Vagina (tissue), 2 donors: ENCODE measurements at places on chromosomes 6 and 20. TPM values are rescaled to one million over a fixed set of nuclear protein-coding genes. Genes with fewer than 3 reads are reported as not detected.

IL17F gene
- not detected for total RNA-seq

GRCh38 chr6:80548532-80548931 is 442.1 kb downstream of the BCKDHB start:
- DNase-seq: no peak

ZDHHC14 gene
- total RNA-seq: 15.2 TPM

SYCP2 gene
- 3.2 TPM for total RNA-seq

GRCh38 chr20:18287546-18287914 is 797 bp upstream of the ZNF133 start:
- no peak for DNase-seq

DNA sequence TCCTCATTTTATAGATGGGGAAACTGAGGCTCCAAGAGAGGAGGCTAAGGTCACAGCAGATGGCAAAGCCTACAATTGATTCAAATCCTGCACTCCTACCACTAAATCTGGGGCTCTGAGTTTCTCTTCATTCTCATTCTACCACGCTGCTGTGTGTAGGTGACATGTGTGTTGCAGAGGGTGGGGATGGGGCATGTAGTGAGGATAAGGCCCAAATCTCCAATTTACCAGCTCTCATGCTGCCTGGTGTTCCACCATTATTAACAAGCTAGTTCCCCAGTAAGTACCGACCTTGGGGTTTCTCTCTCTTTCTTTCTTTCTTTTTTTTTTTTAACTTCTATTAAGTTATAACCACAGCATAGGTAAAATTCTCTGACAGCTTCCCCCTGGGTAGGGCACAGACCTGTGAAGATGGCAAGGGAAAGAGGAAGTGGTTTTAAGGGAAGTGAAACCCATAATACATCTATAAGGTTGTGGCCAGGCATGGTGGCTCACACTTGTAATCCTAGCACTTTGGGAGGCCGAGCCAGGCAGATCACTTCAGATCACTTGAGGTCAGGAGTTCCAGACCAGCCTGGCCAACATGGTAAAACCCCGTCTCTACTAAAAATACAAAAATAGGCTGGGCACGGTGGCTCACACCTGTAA is 13.0 kb upstream of the MATN4 start:
- no peak for DNase-seq

- no peak for DNase-seq
Observed at GRCh38 chr20:3000852-3001523, 42.4 kb upstream of the GNRH2 start.

- no peak for DNase-seq
Observed at GRCh38 chr6:106939848-106940247, 34.7 kb downstream of the CD24 start.

- no peak for DNase-seq
Observed at GRCh38 chr6:27238010-27238983, 9.2 kb upstream of the PRSS16 start.

GRCh38 chr20:36272547-36273220 is 33.5 kb upstream of the DLGAP4 start:
- no peak for DNase-seq

ADGRB3 gene
- 2.7 TPM for total RNA-seq

MLIP gene
- not detected for total RNA-seq

GRCh38 chr6:97594844-97595243 is 311.8 kb upstream of the MMS22L start:
- DNase-seq: no peak

SCUBE3 gene
- total RNA-seq: 0.49 TPM

SLC22A16 gene
- not detected for total RNA-seq
